ENCODE measurements at places on chromosomes 4 and X.

- no peak for DNase-seq
Measured at GRCh38 chrX:136021160-136021559, 35.9 kb downstream of the SLC9A6 start.

- no peak for DNase-seq
Measured at GRCh38 chr4:2848449-2848848, 4.8 kb downstream of the ADD1 start.

GRCh38 chr4:181662383-181662782 lies 580.8 kb upstream of the TENM3 start:
- no peak for DNase-seq

DNA sequence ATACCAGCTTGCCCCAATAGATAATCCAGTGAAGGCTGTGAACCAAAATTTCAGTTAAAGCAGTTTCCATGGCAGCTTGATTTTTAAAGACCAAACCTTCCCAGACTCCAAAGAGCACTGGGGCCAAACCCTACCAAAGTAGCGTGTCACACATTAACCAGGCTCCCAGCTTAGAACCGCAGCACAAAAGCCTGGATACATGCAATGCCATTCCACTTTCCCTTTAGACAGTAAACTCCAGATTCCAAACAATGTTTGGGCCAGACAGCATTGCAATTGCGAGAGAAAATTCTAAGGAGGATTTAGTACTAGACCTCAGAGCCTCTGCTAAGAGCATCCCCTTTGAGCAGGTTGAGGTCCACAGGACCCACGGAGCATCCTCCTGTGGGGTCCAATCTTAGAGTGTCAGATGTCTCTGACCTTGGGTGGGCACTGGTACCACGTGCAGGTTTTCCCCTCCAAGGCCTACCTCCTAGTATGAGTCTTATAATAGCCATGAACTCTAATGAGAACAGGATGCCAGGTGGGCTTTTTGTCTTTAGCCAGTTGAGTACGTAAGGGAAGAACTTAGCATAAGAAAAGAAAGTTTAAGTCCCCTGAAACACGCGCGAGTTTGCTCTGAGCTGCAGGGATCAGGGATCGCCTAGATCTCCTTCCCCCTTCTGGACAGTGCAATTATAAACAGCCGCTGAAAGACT lies 38.8 kb downstream of the MGARP start:
- DNase-seq: no peak

GRCh38 chr4:70680934-70681333 lies 7.4 kb upstream of the UTP3 start:
- no peak for DNase-seq

Data from NCI-H526 (cell line).